GDM1 (cell line): ENCODE measurements at places on chromosomes 5 and 9.

GRCh38 chr9:113599646-113600022, 136.1 kb downstream of the RGS3 start:
- no peak for DNase-seq

DNA sequence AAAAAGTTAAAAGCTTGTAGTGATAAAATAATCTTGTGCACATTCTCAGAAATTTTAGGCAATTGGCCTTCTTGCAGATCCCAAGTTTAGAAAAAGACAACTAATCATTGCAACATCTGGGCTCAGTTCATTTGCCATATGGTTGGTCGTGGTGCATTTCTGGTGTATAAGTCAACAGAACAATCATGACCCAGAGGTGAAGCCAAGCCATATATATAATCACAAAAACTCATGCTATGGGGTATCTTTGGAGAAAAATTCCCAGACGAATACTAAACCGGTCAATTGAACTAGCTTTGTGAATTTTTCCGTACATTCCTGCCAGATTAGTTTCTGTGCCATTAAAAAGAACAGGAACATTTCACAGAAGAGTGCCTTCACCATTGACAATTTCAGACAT, 50.3 kb downstream of the FYB1 start:
- DNase-seq = no peak

GRCh38 chr5:33315189-33315588, 125.6 kb upstream of the TARS1 start:
- no peak for DNase-seq

DNA sequence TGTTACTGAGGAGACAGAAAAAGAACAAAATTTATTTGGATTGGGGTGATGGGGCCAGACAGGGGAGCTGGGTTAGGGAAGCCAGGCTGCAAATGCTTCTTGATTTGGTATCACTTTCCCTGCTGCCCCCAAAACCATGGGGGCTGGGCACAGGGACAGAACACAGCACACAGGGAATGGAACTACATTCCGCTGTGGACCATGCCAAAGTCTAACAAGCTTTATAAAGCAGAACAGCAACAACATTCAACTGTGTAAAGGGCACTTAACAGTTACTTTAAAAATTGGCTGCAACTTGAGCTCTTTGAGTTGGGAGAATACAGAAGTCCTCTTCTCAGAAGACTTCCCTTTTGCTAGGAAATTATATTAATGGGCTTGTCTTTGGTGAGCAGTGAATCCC, 23.8 kb downstream of the C5orf58 start:
- no peak for DNase-seq

DNA sequence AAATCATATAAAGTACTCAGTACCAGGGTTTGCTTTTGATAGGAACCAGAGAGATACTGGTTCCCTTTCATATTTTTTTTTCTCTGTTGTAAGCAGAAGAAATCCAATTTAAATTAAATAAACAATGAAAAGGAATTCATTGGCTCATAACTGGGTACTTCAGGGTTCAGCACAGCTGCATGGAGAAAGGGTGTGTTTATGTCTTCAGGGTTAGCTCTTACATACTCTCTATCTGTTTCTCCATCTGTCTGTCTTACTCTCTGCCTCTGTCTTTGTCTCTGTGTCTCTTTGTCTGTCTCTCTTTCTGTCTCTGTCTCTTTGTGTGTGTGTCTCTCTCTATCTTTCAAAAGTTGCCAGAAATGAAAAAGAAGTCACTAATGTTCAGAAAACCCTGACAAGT, 345.9 kb downstream of the MSX2 start:
- DNase-seq = no peak

DNA sequence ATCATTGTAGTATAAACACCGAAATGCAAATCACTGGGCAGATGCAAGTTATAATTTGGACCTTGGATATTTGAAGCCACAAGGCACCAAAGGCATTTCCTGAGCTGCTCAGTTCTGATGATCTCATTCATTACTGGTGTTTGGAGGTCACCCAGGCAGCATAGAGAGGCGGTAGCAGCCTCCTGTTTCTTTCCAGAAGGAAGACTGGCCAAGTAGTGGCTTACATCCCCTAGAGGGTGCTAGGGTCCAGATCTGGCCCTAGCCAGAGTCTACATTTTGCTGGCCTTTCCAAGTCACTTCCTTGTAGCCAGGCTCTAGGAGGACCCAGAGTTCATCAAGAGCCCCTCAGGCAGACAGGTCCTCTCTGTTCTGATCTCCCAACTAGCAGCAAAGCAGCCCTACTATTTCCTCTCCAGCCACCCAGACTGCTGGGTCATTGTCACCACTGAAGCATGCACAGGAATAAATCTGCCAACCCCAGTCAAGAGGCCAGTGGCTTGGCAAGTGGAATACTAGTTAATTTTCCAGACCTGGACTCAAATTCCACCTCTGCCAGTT, 33.4 kb upstream of the TTC1 start:
- no peak for DNase-seq

- no peak for DNase-seq
Measured at GRCh38 chr5:108104448-108104847, 277.4 kb downstream of the FBXL17 start.

- DNase-seq = no peak
Measured at GRCh38 chr5:75512383-75513074, 838 bp downstream of the POLK start.

DNA sequence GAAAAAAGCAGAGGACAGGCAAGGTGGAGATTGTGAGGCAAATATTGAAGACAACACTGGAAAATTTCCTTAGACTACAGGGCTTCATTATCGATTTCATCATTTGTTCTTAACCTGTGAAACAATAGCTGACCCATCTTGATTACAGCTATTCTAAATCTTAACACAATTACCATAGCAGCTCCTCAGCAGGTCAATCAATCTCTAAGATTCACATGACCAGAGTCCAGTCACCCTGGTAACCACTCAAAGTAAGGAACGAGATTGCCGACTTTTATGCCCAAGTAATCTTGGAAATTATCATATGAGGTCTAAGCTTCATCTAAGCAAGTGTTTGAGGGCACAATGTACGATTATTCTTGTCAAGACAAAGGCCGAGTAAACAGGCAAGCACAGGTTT, 93.8 kb downstream of the TTC39B start:
- no peak for DNase-seq

- no peak for DNase-seq
Measured at GRCh38 chr5:54281960-54282692, 28.2 kb downstream of the ARL15 start.

DNA sequence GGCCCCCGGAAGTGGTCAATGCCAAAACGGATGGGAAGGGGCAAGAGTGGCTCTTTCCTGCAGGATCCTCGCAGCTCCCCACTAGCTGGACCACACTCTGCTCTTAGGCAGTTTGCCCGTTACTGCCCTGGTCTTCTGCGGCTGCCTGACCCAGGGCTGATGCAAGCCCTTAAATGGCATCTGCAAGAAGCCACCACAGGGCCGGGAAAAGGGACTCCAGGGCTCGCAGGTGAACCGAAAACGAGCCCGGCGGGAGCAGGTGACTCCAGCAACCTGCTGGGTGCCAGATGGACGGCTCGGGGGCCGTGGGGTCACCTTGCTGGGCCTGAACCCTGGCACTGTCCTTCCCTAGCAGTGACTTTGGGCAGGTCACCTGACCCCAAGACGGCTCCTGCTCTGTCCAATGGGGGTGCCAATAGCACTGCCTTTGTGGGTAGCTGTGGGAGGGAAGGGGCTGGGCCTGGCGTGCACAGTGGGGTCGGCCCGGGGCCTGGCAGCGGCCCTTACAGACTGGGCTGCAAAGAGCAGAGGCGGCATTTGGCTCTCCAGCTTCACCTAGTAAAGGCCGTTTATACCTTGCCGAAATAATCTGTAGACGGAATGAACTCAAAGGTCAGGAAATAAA, 1.3 kb downstream of the TMEM250 start:
- DNase-seq = no peak

DNA sequence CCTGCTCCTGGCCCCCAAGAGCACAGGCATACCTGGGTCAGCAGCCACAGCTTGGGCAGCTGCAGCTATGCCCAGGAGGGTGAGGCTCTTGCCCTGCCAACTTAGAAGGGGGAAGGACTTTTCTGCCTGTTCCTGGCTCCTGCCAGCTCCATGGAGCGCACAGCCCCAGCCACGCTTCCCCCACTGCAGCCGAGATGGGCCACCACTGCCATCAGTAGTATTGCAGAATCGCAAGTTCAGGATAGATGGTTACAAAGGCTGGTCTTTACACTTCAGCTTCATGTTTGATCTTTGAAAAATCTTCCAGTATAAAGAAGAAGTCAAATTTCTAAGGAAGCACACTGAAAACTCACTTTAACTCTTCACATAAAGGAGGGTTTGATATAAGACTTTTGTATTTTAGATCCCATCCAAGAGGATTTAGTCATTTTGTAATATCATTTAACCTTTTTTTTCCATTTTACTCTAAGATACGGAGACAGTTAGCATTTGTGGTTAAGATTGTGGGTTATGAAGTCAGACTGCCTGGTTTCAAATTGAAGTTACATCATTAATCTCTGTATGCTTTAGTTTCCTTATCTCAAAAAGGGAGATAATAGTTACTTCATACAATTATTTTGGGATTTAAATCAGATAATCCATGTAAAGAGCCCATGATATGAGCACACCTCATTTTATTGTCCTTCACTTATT, 81.8 kb downstream of the NLN start:
- DNase-seq = no peak

- DNase-seq = no peak
Measured at GRCh38 chr5:79255786-79256557, 20.0 kb downstream of the JMY start.

GRCh38 chr9:3664044-3664443, 138.2 kb upstream of the RFX3 start:
- DNase-seq = no peak

GRCh38 chr5:59746241-59746765, 147.2 kb downstream of the PDE4D start:
- DNase-seq = no peak

- no peak for DNase-seq
Measured at GRCh38 chr9:70641631-70642030, 227.2 kb upstream of the KLF9 start.

DNA sequence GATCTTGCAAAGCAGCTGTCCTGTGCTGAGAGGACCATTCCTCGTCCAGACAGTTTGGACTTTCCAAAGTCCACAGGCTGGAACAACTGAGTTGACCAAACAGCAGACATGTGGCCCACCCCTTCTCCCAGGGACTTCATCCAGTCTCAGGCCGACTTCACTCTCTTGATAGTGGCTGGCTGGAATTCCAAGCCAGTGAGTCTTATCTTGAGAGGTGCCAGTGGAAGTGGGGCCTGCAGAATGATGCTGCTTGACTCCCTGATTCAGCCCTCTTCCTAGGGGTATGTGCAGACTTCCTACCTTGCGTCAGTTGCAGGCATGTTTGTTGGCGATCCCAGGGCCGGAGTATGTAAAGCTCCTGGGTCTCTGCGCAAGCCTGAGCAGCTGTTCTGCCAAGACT, 131.4 kb upstream of the TSLP start:
- DNase-seq = no peak

GRCh38 chr9:116416421-116416820, 262.8 kb downstream of the PAPPA start:
- no peak for DNase-seq

DNA sequence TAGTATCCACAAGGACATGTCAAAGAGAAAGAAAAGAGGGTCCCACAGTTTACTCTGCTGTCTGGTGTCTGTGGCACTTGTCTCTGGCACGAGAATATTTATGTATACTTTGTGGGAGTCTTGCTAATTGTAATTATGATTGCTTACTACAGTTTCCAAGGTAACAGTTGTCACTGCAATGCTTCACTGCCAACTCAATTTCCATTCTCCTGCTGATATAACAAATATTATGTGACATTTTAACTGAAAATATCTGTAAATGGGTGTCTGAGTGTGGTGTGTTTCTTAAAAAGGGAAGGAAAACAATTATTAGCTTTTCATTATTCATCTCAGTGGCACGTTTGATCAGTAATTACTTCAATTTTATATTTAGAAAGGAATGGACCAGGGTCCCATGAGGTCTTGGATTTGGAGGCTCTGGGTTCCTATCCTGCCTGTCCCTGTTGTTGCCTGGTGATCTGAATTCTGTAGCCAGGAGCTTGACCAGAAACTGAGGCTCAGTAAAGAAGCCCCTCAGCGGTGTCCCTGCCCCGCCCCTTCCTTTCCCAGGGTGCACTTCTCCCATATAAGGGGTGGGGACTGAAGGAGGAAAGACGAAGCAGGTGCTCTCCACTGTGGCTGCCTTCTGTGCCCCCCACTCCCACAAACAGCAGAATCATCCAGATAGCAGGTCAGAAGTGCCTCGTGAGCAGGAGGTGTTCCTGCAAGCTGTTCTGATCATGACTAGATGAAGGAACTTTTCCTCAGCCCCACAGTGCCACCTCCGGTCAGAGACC, 137.3 kb upstream of the KIF2A start:
- DNase-seq = no peak

DNA sequence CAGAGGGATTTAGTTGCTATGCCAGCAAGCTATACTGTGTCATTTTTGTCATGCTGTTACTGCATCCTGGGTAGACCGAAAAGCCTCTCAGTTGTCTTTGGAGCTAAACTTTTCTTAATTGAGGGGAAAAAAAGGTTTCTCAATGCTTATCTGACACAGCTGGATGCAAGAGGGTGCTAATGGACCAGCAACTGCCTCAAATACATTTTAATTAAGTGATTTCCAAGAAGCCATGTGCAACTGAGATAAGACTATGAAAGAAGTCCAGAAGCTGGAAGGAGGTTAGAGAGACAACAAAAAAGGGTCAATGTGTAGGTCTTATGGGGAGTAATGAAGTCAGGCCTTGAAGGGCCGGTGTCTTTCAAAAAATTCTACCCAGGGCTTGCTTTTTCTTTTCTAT, 465.7 kb upstream of the DMAC1 start:
- DNase-seq = no peak

GRCh38 chr9:14277244-14277643, 36.7 kb downstream of the NFIB start:
- no peak for DNase-seq
